ENCODE measurements at places on chromosomes 7 and 10.

- DNase-seq: peak; percentile 36
Measured at GRCh38 chr10:10942441-10942840, 75.2 kb upstream of the CELF2 start.

DNA sequence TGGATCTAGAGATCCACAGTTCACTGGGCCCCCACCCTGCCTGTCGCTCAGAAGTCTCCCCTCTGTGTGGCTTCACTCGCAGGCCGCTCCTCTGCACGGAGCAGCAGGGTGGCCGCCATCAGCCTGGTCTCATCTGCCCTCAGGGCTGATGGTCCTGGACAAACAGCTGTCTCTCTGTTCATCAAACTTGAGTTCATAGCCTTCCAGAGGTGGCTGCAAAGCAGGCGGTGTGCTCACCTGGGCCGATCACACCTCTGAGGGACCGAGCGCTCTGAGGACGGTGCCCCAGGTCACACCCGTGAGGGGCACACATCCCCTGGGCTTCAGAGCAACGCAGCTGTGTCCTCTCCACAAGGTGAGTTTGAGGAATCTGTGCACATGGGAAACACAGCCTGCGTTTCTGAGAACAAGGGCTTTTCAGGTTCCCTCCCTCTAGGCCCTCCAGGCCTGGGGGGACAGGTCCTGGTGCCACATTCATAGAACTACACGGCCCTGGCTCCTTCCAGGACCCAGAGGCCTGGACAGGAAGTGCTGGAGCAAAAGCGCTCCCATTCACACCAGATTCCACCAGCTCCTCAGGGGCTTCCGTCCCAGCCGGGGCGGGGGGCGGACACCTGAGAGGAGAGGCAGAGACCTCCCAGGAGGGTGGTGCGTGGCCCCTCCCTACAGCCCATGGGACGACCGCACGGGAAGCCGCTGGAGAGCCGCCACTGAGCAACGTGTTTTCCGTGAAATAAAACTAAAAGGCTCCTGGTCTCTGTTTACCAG is 31.2 kb upstream of the FAM20C start:
- no peak for DNase-seq

GRCh38 chr7:6480323-6480660 is 32.5 kb upstream of the DAGLB start:
- no peak for DNase-seq

- peak; percentile 47 for DNase-seq
Measured at GRCh38 chr7:29854257-29854938, 48.1 kb downstream of the WIPF3 start.

DNA sequence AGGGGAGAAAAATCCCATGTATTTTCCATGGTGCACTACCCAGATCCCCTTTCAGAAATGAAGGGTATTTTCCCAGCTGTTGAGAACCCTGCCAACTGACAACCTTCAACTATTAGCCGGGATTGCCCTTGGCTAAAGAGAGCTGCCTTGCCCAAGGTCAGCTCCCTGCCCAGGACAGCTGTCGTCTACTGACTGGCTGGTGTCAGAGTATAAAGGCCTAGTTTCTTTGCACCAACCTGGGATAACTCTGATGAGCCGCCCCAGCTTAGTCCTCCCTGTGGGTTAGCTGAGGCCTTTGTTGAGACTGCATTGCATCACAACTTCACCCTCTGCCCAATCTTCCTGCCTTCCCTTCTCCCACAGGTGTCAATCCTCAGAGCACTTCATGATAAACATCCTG is 147.2 kb upstream of the RHEB start:
- no peak for DNase-seq

GRCh38 chr7:134941185-134941900 is 45.0 kb upstream of the AGBL3 start:
- peak; percentile 83 for DNase-seq

DNA sequence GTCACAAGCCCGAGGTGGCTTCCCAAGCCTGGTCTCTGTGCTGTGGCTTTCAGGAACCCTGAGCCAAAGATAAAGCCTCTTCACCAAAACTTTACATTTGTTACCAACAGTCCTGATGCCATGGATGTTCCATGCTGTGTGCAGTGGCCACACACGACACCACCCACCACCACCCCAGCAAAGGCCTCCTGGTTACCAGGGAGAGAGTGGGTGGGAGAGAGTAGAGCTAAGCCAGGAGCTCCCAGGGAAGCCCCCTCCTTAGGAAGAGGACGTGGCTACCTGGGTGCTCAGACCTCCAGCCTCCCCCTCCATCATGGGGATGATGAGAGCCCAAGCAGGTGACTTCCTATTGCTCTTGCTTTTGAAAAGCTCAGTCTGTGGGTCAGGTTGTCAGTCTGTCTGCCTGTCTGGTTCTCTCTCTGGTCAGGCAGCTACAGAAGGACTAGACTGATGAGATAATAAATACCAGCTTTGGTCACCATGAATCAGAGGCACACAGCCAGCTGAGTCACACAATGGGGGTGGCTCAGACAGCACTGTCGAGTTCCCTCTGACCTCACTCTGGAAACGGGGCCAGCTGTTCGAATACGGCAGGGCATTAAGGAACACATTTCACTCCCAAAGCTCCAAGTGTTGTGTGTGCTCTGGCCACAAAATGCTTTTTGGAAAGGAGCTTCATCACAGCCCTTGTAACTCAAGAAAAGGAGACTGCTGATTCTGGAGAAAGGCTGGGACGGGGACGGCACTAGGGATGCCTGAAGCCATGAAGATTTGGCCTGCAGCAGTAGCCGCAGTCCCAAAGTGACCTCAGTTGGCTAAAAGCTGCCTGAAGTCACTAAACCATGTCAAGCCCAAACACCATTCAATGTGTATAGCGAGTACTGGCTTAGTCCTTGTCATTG is 166.0 kb downstream of the FANK1 start:
- DNase-seq: peak; percentile 99

DNA sequence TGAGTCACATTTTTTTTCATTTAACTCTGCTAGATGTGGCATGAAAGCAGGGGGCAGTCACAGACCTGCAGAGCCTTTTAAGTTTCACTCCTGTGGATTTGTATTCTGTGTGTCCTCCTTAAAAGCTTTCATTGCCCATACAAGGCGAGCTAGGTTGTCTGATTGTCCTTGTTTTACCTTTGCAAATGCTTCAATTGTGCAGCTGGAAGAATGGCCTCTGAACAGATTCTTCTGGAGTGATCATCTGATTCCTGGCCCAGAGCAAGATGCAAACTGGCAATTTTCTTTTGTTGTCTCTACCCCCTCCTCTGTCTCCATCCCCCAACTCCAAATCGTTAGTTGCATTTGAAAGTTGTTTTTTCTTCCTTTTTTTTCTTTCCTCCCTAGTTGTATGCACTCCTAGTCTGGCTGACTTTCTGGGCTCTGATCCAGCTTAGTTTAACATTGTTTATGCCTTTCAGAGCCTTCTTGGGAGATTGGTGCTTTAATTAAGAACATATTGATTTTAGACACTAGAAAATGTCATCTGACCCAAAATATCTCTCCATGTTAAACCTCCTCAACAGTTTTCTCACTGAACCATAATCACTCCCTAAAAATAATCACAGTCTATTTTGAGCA is 150.2 kb downstream of the REEP3 start:
- DNase-seq: peak; percentile 95

DNA sequence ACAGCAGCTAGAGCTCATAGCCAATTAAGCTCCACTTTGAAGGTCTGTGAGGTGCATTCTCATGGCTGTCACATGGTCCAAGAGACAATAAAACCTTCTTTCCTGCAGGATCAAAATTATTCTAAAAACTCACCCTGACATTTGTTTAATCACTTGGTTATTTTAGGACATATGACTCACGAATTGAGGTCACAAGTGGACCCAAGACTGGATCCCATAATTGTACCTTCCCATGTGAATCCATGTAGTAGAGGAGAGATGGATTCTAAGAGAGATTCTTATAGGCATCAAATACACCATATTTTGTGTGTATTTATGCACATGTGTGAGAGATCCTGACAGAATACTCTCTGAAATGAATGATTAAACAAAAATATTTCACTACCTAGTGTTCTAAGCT is 18.1 kb downstream of the POLR1F start:
- DNase-seq: peak; percentile 57

DNA sequence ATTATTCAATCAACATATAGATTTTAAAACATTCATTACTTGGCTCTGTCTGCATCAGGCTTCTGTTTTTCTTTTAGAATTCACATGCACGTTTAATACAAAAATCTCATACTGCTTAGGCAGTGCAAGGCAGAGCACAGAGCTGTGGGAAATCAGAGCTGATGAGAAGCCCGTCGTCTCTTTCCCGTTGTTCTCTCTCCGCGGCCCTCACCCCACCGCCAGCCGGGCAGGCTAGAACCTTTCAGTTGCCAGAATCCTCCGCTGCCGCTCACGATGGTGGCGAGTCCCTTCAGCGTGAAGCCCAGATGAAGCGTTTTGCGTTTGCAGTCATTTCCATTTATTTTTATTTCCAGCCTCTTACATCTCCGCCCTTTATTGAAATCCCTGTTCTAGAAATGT is 648.2 kb downstream of the SDK1 start:
- no peak for DNase-seq

GRCh38 chr10:23035569-23035968 is 59.8 kb upstream of the MSRB2 start:
- DNase-seq: peak; percentile 11

GRCh38 chr10:73095481-73096021 is 1.1 kb downstream of the P4HA1 start:
- DNase-seq: peak; percentile 80

DNA sequence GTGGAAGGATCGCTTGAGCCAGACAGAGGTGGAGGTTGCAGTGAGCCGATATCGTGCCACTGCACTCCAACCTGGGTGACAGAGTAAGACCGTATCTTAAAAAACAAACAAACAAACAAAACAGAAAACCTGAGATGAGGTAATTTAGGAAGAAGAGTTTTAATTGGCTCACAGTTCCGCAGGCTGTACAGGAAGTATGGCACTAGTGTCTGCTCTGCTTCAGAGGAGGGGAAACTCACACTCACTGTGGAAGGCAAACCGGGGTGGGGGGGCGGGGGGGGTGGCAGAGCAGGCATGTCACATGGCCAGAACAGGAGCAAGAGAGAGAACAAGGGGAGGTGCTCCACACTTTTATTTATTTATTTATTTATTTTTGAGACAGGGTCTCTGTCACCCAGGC is 5.1 kb downstream of the UBE2D4 start:
- DNase-seq: no peak

DNA sequence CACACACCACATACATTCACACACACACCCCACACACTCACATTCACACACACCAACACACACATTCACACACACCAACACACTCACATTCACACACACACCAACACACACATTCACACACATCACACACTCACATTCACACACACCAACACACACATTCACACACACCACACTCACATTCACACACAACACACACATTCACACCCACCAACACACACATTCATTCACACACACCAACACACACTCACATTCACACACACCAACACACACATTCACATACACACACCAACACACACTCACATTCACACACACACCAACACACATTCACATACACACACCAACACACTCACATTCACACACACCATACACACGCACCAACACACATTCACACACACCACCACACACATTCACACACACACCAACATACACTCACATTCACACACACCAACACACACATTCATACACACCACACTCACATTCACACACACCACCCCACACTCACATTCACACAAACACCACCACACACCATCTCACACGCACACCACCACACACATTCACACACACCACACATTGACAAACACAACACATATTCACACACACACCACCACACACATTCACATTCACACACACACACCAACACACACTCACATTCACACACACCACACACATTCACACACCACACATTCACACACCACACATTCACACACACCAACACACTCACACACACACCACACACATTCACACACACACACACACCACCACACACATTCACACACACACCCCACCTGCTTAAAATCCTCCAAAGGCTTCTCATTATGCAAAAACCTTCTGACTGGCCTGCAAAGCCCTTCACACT is 9.0 kb downstream of the TAS2R40 start:
- no peak for DNase-seq

- no peak for DNase-seq
Measured at GRCh38 chr10:21991785-21992184, 11.7 kb downstream of the DNAJC1 start.

- DNase-seq: no peak
Measured at GRCh38 chr7:150977382-150978125, 567 bp downstream of the KCNH2 start.

- no peak for DNase-seq
Measured at GRCh38 chr7:55502858-55503440, 69.4 kb downstream of the VOPP1 start.

- no peak for DNase-seq
Measured at GRCh38 chr10:13340626-13341376, 7.3 kb downstream of the SEPHS1 start.

GRCh38 chr7:108164946-108165345 is 34.8 kb upstream of the LAMB4 start:
- DNase-seq: no peak

- no peak for DNase-seq
Measured at GRCh38 chr7:158098125-158099030, 489.2 kb downstream of the PTPRN2 start.

Data from fibroblast of mammary gland (primary cell).